ENCODE measurements at places on chromosomes 16 and 17.

DNA sequence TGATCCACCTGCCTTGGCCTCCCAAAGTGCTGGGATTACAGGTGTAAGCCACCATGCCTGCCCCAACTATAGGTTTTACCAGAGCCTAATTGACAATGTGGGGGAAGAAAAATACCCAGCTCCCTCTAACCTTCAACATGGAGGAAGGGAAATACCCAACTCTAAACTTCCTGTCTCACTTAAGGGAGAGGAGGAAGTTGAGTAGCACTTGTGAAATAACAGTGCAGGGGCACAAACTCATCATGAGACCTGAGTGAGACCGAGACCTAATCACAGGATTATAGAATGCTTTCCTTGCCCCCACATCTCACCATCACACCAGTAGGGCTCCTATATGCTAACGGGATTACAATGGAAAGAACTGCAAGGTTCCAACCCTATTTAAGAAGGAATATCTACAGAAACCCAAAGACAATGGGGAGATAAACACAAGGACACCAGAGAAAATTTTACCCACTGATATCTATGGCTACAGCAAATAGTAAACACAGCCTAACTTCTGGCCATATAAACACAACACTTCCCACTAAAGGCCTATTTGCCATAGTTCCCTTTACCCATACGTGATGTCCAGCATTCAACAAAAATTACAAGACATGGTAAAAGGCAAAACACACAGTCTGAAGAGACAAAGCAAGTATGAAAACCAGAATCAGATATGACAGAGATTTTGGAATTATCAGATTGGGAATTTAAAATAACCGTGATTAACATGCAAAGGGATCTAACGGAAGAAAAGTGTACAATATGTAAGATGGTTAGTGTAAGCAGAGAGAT lies 26.9 kb downstream of the OR3A1 start:
- no peak for DNase-seq

DNA sequence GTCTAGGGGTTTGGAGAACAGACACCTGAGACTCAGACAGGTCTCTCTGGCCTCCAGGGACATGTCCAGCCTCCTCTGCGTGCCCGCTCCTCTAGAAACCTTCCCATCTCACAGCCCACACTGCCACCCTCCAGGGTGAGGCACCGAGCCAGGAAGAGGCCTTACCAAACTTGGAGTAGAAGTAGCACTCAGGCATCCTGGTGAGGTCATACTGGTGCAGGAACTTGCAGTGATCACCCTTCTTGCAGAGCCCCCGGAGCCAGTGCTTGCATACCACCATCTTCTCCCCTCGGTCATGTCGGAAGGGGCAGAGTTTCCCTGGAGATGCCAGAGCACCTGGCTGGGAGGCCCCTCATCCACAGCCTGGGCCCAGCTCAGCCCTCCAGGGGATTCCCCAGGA lies 4.2 kb downstream of the CPSF4L start:
- DNase-seq = no peak

DNA sequence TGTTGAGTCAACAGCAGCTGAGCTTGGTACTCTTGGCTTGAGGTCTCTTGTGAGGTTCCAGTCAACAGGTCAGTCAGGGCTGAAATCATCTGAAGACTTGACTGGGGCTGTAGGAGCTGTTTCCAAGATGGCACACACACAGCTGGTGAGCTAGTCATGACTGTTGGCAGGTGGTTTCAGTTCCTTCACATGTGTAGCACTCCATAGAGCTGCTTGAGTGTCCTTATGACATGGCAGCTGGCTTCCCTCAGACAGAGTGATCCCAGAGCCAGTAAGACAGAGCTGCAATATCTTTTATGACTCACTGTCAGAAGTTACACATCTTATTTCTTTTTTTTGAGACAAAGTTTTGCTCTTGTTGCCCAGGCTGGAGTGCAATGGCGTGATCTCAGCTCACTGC lies 19.5 kb upstream of the GAS7 start:
- no peak for DNase-seq

- DNase-seq = no peak
Measured at GRCh38 chr17:9479964-9480363, 95.7 kb downstream of the STX8 start.

DNA sequence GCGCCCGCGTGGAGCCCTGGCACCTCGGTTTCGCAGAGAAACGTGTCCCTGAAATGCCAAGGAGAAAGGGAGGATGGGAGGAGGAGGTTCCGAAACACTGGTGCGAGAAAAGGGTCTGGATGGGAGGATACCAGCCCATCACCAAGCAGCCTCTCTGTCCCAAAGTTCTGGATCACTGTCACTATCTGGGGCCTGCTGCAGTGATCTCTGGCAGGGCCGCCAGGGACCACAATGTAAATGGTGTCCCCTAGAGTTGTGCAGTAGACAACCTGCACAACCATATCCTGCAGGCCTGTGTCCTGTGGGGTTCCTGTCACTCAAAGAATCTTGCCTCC lies 229.3 kb downstream of the C16orf78 start:
- no peak for DNase-seq

DNA sequence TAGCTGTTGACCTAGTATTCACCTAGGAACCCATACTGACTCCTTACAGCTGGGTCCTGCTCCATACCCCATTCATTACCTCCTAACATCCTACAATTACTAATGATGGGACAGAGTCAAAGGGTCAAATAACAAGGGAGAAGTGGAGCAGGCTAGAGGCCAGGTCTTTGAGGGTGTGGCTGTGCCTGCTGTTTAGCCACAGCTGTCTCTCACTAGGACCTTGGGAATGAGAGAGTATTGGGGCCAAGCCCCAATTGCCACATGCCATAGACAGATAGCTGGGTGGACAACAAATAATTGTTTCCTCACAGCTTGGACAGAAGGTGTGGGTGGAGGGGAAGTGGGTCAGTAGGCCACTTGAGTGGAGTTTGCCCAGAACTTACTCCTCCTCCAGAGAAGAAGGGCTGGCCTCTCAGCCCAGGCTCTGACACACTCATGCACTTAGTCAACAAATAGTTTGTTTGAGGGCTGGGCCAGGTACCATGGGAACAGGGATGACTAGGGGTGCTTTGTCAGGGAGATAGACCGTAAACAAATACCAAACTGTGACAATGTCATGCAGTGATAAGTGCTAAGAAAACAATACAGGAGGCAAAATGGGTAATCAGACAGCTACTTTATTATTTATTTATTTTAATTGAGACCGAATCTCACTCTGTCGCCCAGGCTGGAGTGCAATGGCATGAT lies 10.2 kb upstream of the CENPT start:
- DNase-seq = no peak

DNA sequence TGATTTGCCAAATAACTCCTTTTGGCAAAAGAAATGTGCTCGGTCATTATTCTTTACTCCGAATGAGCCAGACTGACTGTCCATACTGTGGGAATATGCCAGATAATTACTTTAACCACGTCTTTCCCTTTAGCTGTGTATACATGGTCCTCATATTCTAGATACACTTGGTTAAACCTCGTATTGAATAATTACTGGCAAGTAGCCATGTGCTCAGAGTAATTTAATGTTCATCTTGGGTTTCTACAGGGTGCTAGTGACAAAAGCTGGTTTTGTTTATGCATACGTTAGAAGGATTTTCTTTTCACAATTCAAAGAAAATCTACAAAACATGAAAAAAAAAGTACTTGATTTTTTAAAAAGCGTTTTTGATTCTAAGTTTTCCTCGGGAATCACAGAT lies 540.3 kb downstream of the KCNJ2 start:
- no peak for DNase-seq

DNA sequence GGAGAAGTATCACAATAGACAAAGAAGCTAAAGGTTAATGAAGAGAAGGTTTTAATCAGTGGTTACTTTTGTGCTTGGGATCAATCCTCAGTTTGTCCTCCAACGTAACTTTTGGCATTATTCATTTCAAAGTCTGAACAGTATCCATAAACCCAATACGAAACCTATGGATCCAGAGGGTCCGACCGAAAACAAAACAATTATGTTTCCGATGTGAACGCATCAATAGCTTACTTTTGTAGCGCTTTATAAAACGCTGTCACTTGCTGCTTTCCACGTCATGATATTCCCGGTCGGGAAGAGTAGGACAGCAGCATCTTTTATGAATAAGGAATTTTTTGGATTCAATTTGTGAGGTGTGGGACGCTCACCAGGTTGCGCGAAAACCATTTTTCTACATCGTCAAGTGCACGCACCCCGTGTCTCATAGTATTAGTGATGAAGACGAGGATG lies 383.8 kb downstream of the ZFHX3 start:
- no peak for DNase-seq

GRCh38 chr17:69954241-69954925 lies 120.6 kb upstream of the KCNJ16 start:
- no peak for DNase-seq

- DNase-seq = no peak
Measured at GRCh38 chr16:83420206-83420760, 387.5 kb upstream of the HSBP1 start.

DNA sequence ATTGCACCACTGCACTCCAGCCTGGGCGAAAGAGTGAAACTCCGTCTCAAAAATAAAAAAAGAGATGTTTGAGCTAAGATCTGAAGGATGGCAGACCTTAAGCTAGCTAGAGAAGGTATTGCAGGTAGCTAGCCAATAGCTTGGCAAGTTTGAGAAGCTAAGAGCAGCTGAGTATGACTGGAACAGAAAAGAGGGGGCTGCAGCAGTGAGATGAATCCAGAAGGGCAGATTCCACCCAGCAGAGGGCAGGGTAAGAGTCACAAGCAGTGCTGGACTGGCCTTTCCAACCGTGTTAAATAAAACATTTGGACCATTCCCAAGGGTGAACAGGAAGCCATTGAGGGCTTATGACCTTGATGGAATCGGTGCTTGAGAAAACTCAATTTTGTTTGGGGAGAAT lies 5.7 kb upstream of the PHAF1 start:
- DNase-seq = no peak
